Kidney tubule cell (primary cell): ENCODE measurements at places on chromosomes 2 and 18.

DNA sequence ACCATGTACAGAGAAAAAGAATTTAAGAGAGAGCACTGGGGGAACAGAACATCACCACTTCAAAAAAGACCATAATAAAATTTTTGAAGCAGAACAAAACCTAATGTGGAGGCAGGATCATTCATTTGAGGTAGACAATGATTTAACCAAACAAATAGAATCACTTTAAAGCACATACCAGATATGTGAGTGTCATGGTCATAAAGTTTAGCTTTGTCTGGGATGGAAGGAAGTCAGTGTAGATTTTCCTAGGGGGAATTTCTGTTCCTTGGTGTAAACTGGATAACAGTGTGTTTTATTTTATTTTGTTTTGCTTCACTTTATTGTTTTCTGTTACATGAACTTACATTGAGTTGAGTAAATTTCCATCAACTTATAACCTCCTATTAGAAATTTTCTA is 120.8 kb downstream of the CRIM1 start:
- peak; percentile 85 for DNase-seq

DNA sequence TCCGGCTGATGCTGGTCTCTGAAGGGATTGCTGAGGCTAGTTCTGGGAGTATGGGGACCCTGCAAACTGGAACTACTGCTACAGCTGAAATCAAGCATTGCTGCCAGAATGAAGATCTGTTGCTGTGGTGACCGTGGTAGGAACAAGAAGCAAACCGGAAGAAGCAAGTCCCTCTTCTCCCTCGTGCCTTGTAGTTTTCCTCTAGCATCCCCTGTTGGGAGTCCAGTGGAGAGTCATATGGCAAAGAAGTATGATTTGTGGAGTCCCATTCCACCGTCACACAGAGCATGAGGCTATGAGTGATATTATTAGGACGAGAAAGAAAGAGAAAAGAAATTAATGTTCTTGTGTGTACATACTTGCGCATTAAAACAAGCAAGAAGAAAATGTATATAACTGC is 138.8 kb upstream of the SP5 start:
- DNase-seq, result no peak

GRCh38 chr2:192190474-192190873 is 4.3 kb downstream of the TMEFF2 start:
- DNase-seq, result peak; percentile 25

DNA sequence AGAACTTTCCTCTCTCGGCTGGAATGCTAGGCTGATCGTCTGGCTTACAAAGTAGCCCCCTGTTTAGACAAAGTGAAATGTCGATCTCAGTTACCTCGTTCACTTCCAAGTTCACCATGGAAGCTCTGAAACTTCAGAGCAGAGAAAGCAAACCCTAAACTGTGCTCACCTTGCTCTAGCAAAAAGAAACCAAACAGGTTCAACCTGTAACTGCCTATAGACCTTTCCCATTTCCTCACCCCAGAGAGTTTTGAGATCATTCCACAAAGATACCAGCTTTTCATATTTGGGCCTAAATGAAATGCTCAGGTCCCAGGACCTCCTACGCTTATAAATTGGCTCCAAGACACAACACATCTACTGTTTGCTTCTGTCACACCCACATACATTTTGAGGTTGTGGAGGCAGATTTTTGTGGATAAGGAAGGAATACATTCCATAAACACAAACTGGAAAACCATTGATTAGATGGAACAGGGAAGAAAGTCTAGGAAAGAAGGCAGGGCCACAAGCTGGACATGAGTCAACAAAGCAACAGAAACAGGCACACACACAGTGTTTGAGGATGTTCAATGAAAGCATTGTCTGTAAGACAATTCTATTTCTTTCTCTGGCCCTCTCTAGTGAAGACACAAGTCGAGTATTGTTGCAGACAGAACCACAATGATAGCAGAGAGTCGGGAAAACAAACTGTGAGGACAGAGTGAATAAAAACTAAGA is 52.8 kb upstream of the TGIF1 start:
- DNase-seq, result no peak

DNA sequence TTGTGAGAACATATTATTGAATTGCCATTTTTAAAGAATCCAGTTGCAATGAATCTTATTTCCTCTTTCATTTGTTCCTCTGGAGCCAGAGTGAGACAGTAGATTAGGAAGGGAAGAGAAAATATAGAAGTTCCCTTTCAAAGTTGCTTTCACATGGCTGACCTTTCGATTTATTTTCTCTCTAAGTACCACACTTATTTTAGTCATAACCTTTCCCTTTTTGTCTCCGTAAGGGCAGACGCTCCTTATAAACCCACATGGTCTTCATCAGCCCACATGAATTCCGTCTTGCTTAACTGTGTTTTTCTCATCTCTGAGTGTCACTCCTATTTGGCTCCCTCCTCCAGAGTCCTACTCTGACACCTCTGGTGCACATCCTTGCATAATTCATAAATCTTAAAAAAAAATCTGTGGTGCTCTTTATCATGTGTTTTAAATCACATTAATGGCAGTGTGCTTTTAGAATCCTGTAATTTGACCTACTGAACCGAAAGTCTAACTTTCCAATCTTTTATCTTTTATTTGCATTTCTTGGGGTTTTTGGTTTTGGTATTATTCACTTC is 38.5 kb upstream of the ZNF396 start:
- no peak for DNase-seq

GRCh38 chr2:108942888-108943287 is 46.1 kb downstream of the EDAR start:
- no peak for DNase-seq

DNA sequence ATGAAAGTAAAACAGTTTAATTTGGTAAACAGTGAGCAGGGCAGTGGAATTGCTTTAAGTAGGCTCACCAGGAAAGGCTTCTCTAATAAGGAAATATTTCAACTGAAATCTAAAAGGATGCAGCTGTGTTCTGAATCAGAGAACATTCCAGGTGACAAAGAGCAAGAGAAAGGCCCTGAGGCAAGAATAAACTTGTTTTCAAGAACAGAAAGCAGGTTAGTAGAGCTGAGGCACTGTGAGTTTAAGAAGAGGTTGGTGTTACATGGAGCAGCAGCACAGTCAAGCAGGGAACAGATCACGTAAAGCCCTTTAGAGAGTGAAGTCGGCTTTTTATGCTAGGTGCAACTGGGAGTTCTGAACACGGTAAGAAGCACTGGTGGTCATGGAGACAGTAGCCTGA is 57.0 kb upstream of the SCN1A start:
- peak; percentile 63 for DNase-seq

DNA sequence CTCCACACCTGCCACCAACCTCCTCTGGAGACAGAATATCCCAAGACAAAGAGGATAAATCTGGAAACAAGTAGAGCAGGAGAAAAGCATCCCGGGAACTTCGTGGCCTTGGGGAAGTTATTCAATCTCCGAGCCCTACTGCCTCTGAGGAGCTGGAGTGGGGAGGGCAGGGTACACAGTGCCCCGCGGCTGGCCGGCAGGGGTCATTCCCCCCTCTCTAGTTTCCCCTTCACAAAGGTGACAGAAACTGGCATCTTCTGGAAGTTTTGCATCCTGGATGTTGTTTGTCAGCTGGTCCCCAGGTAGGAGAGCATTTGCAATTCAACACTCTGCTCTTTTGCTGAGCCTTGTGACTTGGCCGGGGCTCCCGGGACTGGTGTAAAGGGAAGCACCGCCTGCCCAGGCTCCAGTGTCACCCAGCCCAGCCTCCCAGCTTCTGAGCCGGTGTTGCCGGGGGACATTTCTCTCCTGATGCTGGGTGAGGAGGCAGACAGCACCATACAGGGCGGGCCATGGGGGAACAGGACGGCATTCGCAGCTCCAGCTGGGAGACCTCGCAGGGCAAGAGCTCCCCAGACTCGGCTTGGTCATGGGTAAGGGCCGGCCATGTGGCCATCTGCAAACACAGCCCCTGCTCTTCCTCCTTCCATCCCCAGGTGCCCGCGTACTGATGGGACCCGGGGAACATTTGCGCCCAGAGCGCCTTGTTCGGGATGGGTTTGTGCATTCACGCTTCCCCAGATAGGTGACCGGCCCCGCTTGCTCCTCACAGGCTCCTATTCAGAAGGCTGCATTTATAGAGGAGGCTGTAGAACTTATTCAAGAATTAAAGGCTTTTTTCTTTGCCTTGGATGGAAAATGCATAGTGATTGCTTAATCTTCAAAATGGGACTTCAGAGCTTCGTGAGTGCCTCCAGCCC is 7.4 kb upstream of the NTSR2 start:
- no peak for DNase-seq

DNA sequence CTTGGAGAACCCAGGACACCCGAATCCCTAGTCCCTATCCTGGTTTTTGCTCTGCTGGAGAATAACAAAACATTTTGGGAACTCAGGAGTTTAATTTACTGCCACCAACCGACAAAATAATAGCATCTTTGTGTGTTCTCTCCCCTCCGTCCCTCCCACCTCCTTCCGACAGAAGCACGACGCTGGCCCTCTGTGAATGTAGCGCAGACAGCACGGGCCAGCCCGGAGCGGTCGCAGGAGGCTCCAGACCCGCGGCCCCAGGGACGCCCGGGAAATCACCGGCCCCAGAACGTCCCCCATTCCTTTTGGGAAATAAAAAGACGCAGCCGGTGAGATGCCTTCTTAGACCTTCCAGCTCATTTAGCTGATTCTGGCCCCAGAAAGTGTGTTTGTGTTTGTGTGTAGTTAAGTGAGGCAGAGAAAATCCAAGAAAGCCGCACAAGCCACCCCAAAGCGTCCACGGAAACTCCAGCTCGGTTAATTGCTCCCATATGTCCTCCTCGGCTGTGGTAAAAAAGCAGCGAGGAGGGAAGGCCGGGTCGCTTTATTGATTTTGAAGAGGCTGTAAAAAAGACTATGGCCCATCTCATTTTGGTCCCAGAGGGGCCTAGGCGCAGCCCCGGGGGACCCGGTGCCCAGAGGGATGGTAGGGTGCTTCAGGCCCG is 577 bp upstream of the TANC1 start:
- peak; percentile 46 for DNase-seq

GRCh38 chr2:120272763-120273481 is 20.3 kb downstream of the RALB start:
- no peak for DNase-seq

DNA sequence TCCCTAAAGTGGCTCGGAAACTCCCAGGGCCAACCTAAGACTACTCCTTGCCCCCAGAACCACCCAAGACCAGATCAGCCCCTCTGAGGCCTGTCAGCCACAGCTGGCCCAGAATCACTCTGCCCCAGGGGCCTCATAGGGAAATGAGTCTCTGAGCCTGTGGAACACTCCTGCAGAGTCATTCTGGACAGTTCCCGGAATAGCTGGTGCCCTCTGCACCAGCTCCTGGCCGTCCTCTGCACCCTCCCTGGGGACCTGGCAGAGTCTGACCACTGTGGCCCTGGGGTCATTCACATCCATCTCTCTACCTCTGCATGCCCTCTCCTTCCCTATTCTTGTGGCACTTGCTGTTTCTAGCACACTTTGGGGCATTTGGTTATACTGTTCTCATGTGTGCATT is 14.6 kb upstream of the TMEM214 start:
- DNase-seq, result no peak

DNA sequence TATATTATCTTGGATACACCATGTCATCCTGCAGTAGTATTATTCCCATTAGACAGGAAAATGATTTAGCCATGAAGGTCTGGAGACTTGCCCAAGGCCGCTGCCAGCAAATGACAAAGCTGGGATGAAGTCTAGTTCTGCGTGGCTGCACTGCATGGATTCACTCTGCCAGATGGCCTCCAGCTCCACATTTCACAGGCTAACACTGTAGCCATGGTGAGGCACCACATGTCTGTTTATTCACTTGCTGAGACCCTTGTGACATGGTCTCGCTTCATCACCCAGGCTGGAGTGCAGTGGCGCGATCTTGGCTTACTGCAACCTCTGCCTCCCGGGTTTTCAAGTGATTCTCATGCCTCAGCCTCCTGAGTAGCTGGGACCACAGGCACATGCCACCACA is 31.5 kb upstream of the SCG2 start:
- peak; percentile 84 for DNase-seq

GRCh38 chr2:46179037-46179621 is 118.1 kb upstream of the EPAS1 start:
- peak; percentile 49 for DNase-seq

GRCh38 chr2:120324933-120325332 is 21.0 kb upstream of the INHBB start:
- DNase-seq, result no peak
